ENCODE measurements at places on chromosomes 12 and 14. TPM values are rescaled to one million over a fixed set of nuclear protein-coding genes. Genes with fewer than 3 reads are reported as not detected.

GRCh38 chr12:108789546-108789945 lies 58.2 kb upstream of the CORO1C start:
- no peak for DNase-seq

GRCh38 chr14:73709904-73710469 lies 4.2 kb downstream of the PNMA1 start:
- no peak for DNase-seq

Gene ANO4
- not detected for polyA plus RNA-seq

- DNase-seq: no peak
Measured at GRCh38 chr12:96879301-96879700, 27.8 kb upstream of the NEDD1 start.

DNA sequence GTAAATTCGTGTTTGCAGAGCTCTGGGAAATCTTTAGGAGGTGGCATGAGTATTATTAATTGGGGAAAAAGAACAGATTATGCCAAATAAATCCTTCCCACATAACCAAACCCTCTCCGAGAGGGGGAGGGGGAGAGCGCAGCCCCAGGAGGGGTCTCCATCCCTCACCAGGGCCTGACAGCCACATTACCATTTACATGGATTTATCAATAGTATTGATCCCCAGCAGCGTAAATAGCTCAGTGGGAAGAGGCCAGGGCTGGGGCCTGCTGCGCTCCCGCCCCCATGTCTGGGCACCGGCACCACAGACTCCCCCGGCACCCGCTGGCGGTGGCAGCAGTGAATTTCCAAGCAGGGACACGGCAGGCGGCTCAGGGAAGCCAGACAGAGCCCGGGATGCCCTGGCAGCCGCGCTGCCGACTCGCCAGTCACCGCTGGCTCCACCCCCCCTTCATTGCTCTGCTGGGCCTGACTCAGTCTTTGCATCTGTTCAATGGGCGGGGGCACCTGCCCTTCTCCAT lies 2.4 kb downstream of the NCOR2 start:
- no peak for DNase-seq
